ENCODE measurements at places on chromosomes 11 and 22. TPM values are rescaled to one million over a fixed set of nuclear protein-coding genes. Genes with fewer than 3 reads are reported as not detected.

The CHST1 gene
- total RNA-seq: not detected

The UBQLNL gene
- 0.60 TPM for total RNA-seq

DNA sequence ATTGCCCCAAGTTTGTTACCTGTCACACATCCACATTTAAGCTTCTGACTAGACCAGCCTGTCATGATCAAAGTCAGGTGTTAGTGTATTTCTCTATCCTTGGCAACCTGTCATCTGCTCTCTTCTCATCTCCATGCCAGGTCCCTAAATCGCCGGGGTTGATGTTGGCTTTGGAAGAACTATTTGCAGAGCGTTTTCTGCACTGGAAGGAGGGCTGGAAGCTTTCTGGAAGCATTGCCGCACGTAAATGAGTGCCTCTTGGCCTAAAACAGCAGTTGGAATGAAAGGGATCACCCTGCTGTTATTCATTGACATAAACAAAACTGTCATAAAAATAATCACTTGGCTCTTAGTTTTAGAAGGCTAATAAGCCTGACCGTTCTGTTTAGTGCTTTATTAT lies 1.4 kb downstream of the TTC12 start:
- H3K4me3 ChIP-seq: no peak overlapping the region
- H3K27ac ChIP-seq: peak overlapping the region; percentile 91
- H3K36me3 ChIP-seq: no peaks in the 10 kb centered on the region
- no peak for DNase-seq

DNA sequence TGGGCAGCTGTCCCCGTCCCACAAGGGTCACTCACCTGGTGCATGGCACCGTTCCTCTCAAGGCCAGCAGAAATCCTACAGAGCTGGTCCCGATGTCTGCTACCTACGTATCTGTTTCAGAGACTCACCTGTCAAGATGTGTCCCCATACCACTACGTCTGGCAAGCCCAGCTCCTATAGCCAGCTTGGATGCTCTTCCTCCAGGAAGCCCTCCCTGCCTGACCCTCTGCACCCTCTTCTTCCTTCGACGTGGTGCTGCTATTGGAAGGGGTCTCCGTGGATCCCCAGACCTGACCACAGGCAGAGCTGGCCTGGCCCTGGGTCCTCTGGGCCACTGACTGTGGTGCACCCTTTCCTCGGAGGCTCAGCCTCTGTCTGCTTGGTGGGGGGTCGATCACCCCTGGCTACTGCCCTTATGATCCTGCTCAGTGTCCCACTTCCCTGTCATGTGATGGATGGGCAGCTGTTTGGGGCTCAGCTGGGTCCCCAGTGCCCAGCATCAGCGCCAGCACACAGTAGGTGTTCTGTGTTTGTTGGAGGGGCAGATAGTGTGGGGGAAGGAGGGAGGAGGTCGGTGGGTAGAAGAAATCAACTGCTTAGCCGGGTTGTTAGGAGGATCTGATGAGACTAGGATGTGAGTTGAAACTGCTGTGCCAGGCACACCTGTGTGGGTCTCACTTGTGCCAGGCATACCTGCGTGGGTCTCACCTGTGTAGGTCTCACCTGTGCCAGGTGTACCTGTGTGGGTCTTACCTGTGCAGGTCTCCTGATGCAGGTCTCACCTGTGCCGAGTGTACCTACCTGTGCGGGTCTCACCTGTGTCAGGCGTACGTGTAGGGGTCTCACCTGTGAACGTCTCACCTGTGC lies 21.7 kb upstream of the ARHGAP8 start:
- H3K4me1 ChIP-seq: no peaks in the 10 kb centered on the region
- no peaks in the 10 kb centered on the region for H3K27me3 ChIP-seq
- H3K27ac ChIP-seq: no peak overlapping the region
- H3K36me3 ChIP-seq: no peaks in the 10 kb centered on the region
- DNase-seq: no peak

DNA sequence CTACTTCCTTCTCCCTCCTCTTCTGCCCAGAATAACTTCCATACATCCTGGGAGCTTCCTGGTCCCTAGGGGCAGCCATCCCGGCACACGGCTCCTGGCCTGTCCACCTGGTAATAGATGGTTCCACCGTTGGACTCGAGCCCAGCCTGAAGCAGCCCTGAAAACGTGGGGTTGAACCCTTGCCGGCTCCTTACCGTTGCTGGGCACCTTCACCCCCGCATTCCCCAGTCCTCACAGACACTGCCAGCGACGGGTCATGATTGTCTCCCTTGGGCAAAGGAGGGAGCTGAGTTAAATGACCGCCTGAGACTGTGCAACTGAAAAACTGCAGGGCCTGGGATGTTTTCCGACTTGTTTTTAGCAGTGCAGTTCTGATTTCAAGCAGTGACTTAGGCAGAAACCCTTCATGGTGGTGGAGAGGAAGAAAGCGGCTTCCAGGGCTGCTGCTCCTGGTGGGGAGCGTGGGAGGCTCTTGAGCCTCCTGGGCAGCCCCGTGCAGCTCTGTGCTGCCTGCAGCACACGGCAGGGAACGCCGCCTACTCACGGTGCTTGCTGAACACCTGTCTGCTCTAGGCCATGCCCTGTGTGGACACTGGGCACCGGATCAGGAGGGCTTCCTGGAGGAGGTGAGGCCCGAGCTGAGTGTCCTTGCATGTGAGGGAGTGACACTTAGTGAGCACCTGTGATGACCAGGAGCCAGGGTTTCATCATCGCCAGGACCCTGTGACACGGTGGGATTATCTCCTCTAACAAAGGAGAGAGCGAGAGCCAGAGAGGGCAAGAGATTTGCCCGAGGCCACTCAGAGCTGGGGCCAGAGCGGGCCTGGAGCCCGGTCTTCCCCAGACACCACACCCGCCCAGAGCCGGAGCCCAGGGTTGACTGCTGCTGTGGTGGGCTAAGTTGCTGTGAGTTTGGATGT lies 77.4 kb downstream of the FBLN1 start:
- H3K36me3 ChIP-seq: no peaks in the 10 kb centered on the region
- H3K27me3 ChIP-seq: no peaks in the 10 kb centered on the region
- H3K27ac ChIP-seq: no peak overlapping the region
- peaks cover 4% of the 10 kb centered on the region for H3K4me1 ChIP-seq
- no peak for DNase-seq

- H3K36me3 ChIP-seq: no peaks in the 10 kb centered on the region
- DNase-seq: no peak
- no peak overlapping the region for H3K4me3 ChIP-seq
- H3K27me3 ChIP-seq: peaks cover 9% of the 10 kb centered on the region
- H3K4me1 ChIP-seq: peaks cover 26% of the 10 kb centered on the region
These were observed 3.2 kb upstream of the FLI1 start for GRCh38 chr11:128690665-128691101.

DNA sequence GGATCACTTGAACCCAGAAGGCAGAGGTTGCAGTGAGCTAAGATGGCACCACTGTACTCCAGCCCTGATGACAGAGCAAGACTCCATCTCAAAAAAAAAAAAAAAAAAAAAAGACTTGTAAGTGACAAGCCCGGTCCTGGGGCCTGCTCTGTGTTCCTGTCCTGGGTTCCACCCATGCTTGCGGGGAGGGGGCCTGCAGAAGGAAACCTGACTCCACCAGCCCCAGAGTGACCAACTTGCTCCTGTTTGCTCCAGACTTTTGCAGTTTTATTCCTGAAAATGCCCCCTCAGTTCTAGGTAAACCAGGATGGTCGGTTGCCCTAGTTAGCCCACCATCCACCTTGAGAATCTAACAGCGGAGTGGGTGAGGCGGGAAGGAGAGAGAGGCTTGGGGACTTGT lies 10.1 kb upstream of the LRP5 start:
- H3K27ac ChIP-seq: no peak overlapping the region
- H3K4me1 ChIP-seq: no peaks in the 10 kb centered on the region
- no peaks in the 10 kb centered on the region for H3K27me3 ChIP-seq
- H3K36me3 ChIP-seq: no peaks in the 10 kb centered on the region
- DNase-seq: no peak

DNA sequence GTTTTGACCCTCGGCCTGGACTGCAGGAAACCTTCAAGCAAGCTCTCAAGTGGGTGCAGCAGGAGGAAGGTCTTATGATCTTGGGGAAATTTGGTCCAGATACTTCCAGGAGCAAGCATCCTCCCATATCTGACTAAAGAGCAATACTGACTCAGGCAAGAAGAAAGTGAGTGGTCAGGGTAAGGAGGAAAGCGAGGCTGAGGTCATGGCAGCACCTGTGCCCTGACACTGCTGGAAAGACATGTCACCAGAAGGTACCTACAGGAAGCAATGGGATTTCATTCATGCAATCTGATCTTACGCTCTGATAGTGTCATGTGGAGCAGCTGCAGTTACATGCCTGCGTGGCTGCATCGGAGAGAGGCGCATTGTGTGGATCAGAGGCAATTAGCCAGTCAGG lies 6.5 kb upstream of the TOP3B start:
- no peaks in the 10 kb centered on the region for H3K36me3 ChIP-seq
- DNase-seq: no peak
- no peak overlapping the region for H3K27ac ChIP-seq
- H3K27me3 ChIP-seq: no peaks in the 10 kb centered on the region

DNA sequence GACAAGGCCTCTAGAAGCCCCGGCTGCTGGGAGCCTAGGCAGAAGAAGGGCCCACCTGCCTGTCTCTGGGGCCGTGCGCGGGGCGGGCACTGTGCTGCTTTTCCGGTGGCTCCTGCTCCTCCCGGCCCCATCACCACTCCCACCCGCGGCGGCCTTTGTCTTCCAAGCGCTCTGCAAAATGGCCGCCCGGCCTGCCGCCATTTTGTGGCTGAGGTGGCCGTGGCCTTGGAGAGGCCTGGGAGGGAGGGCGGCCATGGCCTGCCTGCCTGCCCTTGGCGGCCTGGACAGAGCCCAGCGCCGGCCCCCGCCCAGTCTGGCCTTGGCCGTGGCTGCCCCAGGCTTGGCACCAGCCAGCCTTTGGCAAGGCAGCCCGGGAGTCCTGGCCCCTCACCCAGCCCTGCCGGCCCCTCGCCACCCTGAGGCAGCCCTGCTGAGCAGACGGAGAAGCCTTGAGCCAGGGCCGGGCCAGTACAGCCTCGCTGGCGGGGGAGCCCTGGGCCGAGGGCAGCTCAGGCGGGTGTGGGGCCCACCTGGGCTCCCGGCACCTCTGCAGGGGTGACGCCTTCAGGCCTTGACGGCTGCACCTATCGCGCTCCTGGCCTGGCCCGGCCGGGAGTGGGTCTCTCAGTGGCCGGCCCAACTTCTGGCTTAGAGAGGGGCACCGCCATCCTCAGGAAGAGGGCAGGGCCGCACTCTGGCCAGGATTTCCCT lies 46.0 kb upstream of the PPARA start:
- no peaks in the 10 kb centered on the region for H3K4me1 ChIP-seq
- no peak overlapping the region for H3K4me3 ChIP-seq
- H3K27ac ChIP-seq: no peak overlapping the region
- H3K36me3 ChIP-seq: no peaks in the 10 kb centered on the region

- H3K4me3 ChIP-seq: no peak overlapping the region
- H3K4me1 ChIP-seq: peaks cover 64% of the 10 kb centered on the region
- H3K27ac ChIP-seq: no peak overlapping the region
- H3K27me3 ChIP-seq: no peaks in the 10 kb centered on the region
These were observed 16.7 kb upstream of the XBP1 start for GRCh38 chr22:28817064-28817463.

DNA sequence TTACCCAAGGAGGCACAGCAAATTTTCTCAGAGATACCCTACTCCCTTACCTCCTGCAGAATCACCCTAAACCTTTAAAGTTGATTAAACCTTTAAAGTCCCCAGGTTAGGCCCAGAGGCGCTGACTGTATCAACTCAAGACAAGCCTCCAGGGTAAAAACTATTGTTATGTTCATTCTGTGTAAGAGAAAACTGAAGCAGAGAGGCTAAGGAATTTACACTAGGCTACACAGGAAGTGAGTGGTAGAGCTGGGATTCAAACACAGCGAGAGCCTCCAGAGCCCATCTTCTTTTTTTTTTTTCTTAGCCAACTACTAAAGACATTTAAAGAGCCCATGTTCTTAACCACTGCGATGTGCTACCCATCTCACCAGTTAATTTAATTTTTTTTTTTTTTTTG lies 56.3 kb upstream of the GRK3 start:
- H3K27ac ChIP-seq: no peak overlapping the region
- H3K27me3 ChIP-seq: no peaks in the 10 kb centered on the region
- no peak for DNase-seq
- peaks cover 3% of the 10 kb centered on the region for H3K36me3 ChIP-seq

DNA sequence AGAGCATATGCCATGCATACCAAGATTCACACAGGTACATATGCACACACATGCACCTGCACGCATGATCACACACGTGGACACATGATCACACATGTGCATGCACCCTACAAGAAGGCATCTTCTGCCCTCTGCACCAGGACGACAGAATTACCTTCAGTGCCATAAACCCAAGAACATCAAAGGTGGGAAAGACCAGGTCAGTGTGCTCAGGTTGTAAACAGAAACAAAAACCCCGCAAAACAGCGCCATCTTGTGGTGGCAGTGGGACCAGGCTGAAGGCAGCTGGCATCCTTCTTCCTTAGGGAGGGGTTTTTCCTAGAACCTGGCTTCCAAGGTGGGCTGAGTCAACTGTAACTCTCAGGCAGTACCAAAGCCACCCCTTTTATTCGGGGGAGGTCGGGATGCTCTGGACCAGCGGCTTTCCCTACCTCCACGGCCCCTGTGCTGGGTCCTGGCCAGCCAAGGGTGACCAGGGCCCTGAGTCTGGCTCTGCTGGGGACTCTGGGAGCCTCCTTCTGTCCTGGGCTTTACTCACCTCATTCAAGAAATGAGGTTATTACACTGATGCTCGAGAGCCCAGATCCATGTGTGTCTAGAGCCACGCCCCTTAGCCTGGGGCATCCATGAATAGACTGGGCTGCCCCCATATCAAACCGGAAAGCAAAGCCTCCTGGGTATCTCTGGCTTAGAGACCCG lies 69.4 kb upstream of the FGF3 start:
- H3K27me3 ChIP-seq: no peaks in the 10 kb centered on the region
- H3K4me3 ChIP-seq: no peak overlapping the region
- peak; percentile 44 for DNase-seq
- no peaks in the 10 kb centered on the region for H3K4me1 ChIP-seq
- no peaks in the 10 kb centered on the region for H3K36me3 ChIP-seq
- no peak overlapping the region for H3K27ac ChIP-seq

DNA sequence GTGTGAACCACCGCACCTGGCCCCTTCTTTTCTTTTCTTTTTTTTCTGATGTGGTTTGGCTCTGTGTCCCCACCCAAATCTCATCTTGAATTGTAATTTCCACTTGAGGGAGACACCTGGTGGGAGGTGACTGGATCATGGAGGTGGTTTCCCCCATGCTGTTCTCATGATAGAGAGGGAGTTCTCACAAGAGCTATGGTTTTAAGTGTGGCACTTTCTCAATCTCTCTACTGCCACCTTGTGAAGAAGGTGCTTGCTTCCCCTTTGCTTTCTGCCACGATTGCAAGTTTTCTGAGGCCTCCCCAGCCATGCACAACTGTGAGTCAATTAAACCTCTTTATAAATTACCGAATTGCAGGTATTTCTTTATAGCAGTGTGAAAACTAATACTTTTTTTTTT lies 4.9 kb upstream of the TCN2 start:
- H3K27me3 ChIP-seq: no peaks in the 10 kb centered on the region
- no peaks in the 10 kb centered on the region for H3K4me1 ChIP-seq
- H3K36me3 ChIP-seq: no peaks in the 10 kb centered on the region
- H3K4me3 ChIP-seq: no peak overlapping the region
- no peak overlapping the region for H3K27ac ChIP-seq

All from naive thymus-derived CD4-positive, alpha-beta T cell (primary cell).